Left lung (tissue), 14 donors: ENCODE measurements at places on chromosomes 5 and 9. TPM values are rescaled to one million over a fixed set of nuclear protein-coding genes. Genes with fewer than 3 reads are reported as not detected.

GRCh38 chr5:130287438-130287837 is 383.2 kb downstream of the CHSY3 start:
- no peak for DNase-seq

DNA sequence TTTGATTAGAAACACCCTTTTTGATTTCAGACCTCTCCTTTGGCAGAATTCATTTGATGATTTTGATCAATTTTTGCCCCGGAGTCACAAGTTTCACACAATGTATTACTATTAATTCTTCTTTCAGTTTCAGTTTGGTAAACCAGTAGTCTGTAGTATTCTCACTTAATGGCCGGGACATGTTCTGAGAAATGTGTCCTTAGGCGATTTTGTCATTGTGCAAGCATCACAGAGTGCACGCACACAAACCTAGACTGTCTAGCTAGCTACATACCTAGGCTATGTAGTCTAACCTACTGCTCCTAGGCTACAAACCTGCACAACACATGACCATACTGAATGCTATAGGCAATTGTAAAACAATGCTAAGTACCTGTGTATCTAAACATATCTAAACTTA is 662.5 kb downstream of the IRX1 start:
- no peak for DNase-seq

- no peak for DNase-seq
Observed at GRCh38 chr5:180201051-180201987, 7.7 kb downstream of the RASGEF1C start.

GRCh38 chr9:20580673-20581072 is 41.6 kb downstream of the MLLT3 start:
- DNase-seq = no peak

GRCh38 chr5:111425205-111425604 is 87.1 kb downstream of the STARD4 start:
- no peak for DNase-seq

- no peak for DNase-seq
Observed at GRCh38 chr5:150600616-150601490, 39.6 kb upstream of the SYNPO start.

DNA sequence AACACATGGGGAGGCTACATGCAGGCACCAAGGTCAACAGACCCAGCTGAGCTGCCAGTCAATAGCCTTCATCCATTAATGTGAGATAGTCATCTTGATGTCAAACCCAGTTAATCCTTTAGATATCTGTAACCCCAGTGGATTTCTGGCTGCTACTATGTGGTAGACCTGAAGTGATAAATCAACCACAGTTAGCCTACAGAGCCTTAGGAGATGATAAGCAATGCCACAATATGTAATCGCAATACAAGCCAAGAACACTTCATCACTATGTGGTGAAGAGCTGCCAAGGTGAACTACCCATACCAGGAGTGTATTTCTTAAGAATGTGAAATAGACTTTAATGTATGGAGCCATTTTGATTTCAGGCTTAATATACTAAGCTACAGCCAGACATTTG is 1175.5 kb downstream of the DTWD2 start:
- DNase-seq = no peak

DNA sequence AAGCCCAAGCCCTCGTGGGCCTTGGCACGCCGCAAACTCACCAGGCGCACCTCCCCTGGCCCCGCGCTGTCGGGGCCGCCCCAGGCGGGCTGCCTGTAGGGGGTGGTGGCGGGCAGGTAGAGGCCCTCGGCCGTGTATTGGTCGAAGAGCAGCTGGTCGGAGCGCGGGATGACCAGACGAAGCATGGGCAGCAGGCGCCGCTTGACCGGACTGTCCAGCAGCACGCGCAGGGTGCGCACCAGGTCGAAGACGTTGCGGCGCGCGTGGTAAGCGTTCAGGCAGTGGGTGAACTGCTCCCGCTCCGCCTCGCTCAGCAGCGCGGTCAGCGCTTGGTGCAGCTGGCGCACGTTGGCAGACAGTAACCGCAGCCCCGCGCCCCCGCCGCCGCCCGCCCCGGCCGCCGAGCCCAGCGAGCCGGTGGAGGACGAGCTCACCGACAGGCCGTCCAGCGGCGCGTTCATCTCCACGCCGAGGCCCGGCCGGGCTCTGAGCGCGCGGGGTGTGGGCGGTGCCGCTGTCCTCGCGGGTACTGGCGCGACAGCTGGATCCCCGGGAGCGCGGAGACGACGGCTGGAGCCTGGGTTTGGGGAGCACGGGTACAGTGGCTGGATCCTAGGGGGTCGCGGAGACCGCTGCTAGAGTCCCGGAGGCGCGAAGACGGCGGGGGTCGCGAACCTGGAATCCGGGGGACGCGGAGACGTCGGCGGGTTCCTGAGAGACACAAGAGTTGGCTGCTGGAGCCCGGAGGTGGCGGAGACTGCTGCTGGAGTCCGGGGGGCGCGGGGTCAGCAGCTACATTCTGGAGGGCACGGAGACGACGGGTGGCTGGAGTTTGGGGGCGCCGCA is 709 bp downstream of the WHRN start:
- DNase-seq = peak; percentile 64

- no peak for DNase-seq
Observed at GRCh38 chr9:136367296-136368145, 4.0 kb upstream of the DNLZ start.

DNA sequence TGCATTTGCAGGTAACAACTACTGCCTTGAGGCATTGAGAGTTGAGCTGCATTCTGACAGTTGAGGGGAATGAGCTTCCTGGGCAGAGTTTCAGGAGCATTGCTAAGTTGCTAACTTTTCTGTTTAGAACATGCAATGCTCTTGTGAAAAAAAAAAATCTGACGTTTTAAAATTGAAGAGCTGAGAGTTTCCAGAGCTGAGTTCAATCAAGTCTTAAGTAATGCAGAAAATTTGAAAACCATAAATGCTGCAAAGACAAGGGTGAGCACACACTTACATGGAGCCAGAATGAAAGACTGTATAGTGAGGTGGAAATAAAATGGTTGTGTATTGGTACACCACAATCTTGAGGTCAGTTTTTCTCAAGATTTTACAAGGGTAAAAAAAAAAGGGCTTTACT is 166.0 kb downstream of the GABRB2 start:
- DNase-seq = no peak

- DNase-seq = no peak
Observed at GRCh38 chr5:116358911-116359418, 215.7 kb downstream of the SEMA6A start.

GRCh38 chr9:69667306-69667705 is 4.9 kb downstream of the APBA1 start:
- no peak for DNase-seq

GRCh38 chr5:14299666-14300065 is 156.5 kb downstream of the TRIO start:
- DNase-seq = no peak

GRCh38 chr9:130331573-130331972 is 66.0 kb downstream of the HMCN2 start:
- peak; percentile 40 for DNase-seq

DNA sequence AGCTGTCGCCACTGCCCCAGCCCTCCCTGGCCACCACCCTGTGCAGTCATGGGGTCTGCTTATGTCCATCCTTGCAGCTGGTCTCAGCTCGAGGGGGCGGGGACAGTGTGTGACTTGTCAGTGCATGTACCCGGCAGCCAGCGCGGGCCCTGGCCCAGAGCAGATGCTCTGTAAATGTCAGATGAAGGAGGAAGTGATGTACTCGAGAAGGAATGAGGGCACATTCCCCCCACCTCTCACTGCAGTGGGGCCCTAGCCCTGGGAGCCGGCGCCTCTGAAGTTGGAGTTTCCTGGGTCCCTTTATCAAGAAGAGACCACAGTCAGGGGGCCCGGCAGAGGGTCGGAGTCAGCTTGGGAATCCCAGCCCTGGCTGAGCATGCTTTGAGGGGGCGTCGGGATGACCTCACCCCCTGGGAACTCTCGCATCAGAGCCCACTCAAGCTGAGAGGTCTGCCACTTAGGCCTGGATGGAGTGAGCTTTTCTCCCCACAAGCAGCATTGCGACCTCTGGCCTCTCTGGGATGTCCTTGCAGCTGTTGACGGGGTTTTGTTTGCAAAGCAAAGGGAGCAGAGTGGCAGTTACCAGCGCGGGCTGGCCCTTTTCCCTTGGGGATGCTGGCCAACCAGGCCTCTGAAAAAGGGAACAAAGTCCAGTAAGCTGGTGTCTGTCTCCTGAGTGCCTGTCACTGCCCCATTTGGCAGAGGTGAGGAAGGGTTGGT is 19.0 kb downstream of the NEURL1B start:
- DNase-seq = no peak

GRCh38 chr5:38600329-38601045 is 44.0 kb upstream of the LIFR start:
- DNase-seq = no peak

GRCh38 chr9:85157772-85158171 is 488.2 kb downstream of the NTRK2 start:
- no peak for DNase-seq

- no peak for DNase-seq
Observed at GRCh38 chr9:99294850-99295461, 72.9 kb downstream of the SEC61B start.

DNA sequence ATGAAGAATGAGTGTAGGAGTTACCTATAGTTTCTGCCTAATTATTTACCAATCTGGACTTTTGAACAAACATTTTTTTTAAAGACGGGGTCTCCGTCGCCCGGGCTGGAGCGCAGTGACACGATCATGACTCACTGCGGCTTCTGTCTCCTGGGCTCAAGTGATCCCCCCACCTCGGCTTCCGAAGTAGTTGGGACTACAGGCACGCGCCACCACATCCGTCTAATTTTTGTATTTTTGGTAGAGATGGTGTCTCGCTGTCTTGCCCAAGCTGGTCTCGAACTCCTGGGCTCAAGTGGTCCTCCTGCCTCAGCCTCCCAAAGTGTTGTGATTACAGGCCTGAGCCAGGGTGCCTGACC is 1.5 kb downstream of the CTNNA1 start:
- DNase-seq = no peak

- DNase-seq = no peak
Observed at GRCh38 chr9:6910032-6910431, 152.3 kb downstream of the KDM4C start.

DNA sequence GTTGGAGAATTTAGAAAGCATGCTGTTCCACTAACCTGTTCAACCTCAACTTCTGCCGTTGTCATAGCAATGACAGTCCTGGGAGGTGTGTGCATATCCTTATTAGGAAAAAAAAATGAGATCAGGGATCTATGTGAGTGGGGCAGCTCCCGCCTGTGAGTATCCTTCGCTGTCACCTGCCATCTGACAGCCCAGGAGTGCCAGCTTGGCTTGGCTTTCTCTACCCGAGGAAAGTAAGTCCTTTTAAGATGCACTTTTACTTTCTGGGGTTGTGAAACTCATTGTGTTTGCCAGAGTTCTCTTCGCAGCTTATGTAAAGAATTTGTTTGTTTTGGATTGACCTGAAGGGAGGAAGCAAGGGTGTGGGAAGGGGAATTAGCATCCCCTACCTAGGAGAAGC is 21.8 kb downstream of the PCDHAC2 start:
- DNase-seq = peak; percentile 66

DNA sequence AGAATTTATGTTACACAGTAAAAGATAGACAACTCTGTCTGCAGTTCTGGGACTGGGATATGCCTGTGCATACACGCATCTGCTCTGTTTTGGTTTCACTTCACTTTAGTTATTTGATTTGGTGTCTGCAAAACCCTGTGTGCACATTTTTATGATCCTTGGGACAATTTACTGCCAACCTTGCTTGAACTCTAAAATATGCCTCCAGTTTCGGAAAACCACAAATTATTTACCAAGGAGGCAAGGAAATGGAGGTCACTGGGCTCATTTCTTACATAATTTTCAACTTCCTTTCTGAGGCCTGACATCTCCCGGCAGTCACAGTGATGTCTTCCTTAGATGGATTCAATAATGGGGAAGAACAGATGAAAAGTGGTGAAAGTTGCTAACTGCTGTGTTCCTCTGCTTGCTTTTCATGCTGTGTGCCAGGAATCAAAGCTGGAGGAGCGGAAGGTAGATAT is 61.2 kb upstream of the TAF11L2 start:
- peak; percentile 5 for DNase-seq

DNA sequence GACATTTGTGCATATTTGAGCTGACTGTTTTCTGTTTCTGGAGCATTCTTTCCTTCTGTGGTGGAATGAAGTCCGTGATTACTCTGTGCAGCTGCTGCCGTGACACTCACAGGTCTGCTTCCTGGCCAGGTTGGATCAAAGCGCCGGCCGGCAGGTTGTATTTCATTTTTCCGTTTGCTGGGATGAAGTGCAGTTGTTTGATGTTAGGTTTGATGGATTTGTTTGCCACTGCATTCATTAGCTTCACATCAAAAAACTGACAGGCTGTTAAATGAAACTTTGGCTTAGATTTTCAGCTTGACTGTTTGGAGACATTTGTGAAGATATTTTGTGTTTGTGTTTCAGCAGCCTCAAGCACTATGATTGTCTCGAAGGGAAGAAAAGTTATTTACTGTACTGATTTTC is 140.1 kb downstream of the KDM4C start:
- DNase-seq = no peak

- no peak for DNase-seq
Observed at GRCh38 chr5:89572696-89573095, 689.7 kb upstream of the MEF2C start.

DNA sequence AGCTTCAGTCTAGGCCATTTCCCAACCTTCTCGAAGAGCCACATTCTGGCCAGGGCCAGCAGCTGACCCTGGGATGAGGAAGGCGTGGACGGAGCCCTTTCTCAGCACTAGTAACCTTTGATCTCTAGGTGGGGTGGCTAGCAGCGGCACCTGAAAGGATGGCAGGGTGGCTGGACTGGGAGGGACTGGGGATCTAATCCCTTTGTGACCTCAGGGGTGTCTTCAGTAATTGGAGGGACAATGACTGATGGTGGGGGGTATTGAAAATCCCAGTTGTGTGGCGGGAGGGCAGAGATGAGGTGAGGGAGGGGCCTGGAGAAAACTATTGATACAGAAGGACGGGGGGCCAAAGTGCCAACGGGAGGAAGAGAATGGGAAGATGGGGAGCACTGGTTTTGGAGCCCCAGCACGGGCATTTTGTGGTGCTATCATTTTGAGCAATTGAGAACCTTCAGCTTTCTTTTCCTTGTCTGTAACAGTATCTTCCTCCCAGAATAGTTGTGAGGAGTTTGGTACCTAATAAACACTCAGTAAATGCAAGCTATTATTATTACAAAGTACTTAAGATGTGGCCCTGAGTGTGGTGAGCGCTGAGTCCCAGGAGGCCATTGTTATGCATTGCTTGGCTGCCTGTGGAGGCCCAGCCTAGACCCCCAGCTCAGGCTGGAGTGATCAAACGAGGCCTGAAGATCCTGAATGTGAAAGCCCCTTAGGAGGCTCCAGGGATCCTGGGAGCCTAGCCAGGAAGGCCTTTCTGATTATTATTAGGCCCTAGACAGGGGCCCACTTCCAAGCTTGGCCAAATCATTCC is 37.3 kb upstream of the UBE2D2 start:
- no peak for DNase-seq

- DNase-seq = no peak
Observed at GRCh38 chr5:127975961-127976360, 107.6 kb upstream of the SLC12A2 start.

Gene PCDHGA2
- polyA plus RNA-seq = 6.1 TPM

Gene ACSL6
- polyA plus RNA-seq = 0.93 TPM

Gene IL9
- polyA plus RNA-seq = not detected

Gene PCSK5
- polyA plus RNA-seq = 10.4 TPM

Gene NR4A3
- polyA plus RNA-seq = 1.0 TPM

Gene NTNG2
- polyA plus RNA-seq = 0.27 TPM

Gene FYB1
- 5.5 TPM for polyA plus RNA-seq

Gene CDH9
- polyA plus RNA-seq = 0.14 TPM

Gene FOXD4L3
- polyA plus RNA-seq = not detected
